ENCODE measurements at places on chromosomes 4 and X.

GRCh38 chr4:4388311-4388790 lies 1.4 kb downstream of the NSG1 start:
- no peak for DNase-seq

DNA sequence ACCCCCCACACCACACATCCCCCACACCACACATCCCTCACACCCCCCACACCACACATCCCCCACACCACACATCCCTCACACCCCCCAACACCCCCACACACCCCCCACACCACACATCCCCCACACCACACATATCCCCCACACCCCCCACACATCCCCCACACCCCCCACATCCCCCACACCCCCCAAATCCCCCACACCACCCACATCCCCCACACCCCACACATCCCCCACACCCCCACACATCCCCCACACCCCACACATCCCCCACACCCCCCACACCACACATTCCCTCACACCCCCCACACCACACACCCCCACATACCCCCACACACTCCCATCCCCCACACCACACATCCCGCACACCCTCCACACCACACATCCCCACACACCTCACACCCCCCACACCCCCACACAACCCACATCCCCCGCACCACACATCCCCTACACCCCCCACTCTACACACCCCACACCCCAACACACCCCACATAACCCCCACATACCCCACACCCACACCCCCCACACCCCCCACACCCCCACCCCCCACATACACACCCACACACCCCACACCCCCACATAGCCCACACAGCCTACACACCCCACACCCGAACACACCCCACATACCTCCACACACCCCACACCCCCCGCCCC lies 172.9 kb downstream of the DCLK2 start:
- DNase-seq = no peak

DNA sequence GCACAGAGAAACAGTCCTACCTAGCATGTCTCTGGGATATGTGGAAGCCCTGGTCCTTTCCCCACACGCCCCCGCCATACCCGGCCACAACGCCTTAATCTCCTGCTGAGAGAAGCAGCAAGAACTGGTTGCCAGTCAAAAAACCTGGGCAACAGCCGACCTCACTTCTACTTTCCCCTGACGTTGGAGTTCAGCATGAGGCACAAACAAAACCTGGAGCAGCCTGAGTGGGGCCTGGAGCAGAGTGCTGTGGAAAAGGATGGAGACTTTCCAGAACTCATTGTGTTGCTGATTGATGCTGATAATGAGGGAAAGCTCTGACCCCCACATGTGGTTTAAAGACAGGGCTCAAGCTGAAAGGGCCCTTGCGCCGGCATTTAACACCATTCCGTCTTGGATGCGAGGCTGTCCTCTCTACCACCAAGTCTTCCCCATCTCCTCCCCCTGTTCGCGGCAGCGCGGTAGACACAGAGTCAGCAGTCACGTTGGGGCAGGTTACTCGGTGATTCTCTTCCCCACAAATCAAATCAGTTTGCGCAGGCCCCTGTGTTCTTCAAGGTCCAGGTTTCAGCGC lies 666 bp downstream of the CCDC158 start:
- no peak for DNase-seq

DNA sequence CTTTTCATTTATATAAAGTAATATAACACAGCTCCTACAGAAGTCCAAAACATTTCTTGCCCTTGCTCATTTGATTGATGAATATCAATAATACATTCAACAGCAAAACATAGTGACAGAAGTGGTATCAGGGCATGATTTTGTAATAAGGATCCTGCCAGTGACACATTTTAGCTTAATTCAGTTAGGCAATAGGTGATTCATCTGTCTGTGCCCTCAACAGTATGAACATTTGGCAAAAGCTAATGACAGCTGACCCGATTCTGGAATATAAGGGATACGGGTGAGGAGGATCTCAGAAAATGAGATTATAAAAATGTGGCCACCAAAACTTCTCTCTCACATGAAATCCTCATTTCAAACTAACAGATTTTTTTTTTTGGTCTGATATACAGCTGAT lies 294.0 kb downstream of the CAMK2D start:
- DNase-seq = peak; percentile 57

GRCh38 chrX:29066516-29066915 lies 479.3 kb downstream of the IL1RAPL1 start:
- no peak for DNase-seq

DNA sequence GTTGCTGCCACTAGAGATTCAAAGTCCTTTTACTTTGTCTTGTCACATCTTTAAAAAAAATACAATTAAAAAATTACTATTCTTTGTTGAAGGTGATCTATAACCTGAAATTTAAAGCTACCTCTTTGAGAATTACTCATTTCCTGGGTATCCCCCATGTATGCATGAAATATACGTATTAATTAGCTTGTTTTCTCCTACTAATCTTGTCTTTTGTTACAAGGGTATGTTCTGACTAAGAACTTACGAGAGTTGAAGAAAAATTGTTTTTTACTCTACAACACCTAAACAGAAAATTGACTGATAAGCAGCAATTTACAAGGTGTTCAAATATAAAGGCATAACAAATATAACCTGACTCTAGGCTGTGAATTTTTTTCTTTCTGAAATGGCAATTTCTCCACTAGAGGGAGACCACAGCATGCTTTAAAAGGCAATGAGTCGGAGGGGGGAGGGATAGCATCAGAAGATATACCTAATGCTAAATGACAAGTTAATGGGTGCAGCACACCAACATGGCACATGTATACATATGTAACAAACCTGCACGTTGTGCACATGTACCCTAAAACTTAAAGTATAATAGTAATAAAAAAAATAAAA lies 249.6 kb downstream of the OPHN1 start:
- DNase-seq = no peak

DNA sequence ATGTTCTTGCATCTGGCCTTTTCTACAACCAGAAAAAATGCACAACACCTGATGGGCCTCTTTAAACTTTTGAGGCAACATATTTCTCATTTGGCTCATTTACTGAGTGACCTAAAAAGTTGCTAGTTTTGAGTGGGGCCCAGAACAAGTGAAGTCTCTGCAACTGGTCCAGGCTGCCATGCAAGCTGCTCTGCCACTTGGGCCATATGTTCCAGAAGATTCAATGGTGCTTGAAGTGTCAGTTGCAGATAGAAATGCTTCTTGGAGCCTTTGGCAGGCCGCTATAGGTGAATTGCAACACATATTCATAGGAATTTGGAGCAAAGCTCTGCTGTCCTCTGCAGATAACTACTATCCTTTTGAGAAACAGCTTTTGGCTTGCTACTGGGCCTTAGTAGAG lies 66.4 kb upstream of the RLIM start:
- no peak for DNase-seq

GRCh38 chr4:10495651-10496050 lies 38.4 kb upstream of the ZNF518B start:
- DNase-seq = no peak

DNA sequence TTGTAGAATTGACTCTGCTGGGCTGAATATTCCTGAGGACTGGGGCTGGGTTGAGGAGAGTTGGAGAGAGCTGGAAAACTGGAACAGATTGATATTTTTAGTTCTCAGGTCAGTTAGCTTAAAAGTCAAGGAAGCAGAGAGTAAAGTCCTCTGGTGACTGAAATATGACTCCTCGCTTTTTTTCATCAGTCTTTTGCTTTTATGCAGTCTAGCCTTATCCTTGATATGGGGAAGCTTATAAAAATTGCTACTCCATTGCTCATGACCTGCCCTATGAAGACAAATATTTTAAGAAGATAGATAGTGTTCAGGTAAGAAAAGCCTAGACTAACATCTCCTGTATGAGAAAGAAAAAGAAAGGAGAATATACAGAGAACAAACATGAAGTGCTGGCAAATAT lies 152.7 kb downstream of the C4orf33 start:
- no peak for DNase-seq

GRCh38 chrX:13239272-13239671 lies 80.6 kb downstream of the ATXN3L start:
- DNase-seq = no peak

DNA sequence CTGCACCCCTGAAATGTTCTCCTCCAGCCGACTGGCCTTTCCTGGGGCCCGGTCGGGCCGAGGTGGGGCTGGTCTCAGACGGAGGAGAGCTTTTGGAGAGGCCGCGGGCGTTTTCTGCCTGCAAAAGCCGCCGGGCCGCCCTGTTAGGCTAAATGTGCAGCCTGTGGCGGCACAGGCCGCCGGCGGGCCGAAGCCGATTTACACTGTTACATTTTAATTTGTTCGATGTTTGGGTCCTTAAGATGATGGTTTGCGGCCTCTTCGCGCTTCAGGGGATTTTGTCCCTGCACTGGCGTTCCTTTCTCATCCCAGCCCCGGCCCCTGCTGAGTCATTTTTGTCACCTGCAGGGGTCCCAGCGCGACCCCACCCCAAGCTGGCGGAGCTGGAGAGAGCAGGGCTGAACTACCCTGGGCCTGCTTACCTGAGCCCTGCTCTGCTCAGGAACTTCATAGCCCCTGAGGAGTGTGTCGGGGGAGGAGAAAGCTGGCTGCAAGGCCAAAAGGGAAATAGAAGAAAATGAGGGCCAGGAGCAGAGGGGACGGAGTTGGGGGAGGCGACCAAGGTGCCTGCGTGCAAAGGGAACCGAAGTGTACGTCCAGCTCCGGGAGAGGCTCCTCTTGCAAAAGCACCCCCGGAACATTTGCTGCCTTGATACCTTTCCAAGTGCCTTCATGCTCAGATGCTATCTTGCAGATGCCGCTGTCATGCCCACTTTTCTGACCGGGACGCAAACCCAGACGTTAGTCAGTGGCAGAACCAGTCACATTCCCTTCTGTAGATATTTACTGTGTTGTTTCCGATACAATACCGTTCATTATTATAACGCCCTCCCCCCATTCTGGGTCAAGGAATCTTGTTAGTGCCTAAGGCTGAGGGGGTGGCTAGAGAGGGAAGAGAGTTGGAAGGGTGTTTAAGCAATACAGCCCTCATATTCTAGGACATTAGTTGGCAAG lies 977 bp upstream of the RBBP7 start:
- DNase-seq = peak; percentile 2

DNA sequence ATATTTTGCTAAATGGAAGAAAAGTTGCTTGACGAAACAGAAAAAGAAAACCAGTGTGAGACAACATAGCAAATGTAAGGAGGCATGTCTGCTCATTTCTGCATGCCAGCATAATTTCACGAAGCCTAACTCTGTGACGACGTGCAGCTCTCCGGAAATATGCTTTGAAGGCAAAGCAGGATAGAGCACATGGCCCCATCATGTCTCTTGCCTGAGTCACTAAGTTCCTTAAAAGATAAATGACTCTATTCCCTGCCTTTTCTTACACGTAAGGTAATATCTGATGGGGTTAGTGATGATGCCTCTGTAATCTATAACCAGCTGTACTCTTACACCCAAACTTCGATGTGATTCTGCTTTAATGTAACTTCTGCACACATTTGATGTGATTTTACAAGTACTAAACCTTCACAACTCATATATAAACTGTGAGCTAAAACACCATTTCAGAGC lies 64.5 kb downstream of the ANXA3 start:
- DNase-seq = no peak

DNA sequence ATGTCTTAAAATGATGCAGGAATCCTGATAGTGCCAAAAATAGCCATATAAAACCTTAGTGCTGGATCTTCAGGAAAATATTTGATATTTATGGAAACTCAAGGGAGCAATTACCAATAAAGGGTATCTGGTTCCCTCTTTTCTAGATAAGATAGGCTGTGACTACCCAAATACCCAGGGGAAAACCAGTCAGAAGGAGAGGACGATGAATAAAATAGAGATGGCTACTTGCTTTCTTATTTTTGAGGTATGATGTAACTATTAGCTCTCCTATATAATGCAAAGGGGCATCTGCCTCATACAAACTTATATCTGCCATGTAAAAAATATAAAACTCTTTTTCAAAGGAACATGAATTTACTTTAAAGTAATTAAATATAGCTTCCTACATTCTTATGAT lies 23.4 kb upstream of the COX18 start:
- no peak for DNase-seq
